ENCODE measurements at places on chromosomes 12 and 14. TPM values are rescaled to one million over a fixed set of nuclear protein-coding genes. Genes with fewer than 3 reads are reported as not detected.

The CLEC4D gene
- total RNA-seq: 0.31 TPM

The ZFYVE26 gene
- total RNA-seq: 28.9 TPM

The RPS6KL1 gene
- total RNA-seq: 2.3 TPM

The SLC25A47 gene
- total RNA-seq: not detected

The ACOT4 gene
- 0.44 TPM for total RNA-seq

The FAM90A1 gene
- total RNA-seq: not detected

The ADGRD1 gene
- total RNA-seq: 1.7 TPM

The KRT4 gene
- total RNA-seq: not detected

The SLC10A1 gene
- total RNA-seq: not detected

The ZDHHC22 gene
- 12.0 TPM for total RNA-seq

The SENP1 gene
- 31.2 TPM for total RNA-seq

The EMP1 gene
- 273 TPM for total RNA-seq

The VASH1 gene
- 166 TPM for total RNA-seq

The TAS2R13 gene
- total RNA-seq: 0.90 TPM

The IQSEC3 gene
- 13.2 TPM for total RNA-seq

The AQP5 gene
- total RNA-seq: 0.26 TPM

The NCAPD2 gene
- 25.3 TPM for total RNA-seq

Measured in endothelial cell (in vitro differentiated cells).